Left renal cortex interstitium (tissue), 4 donors: ENCODE measurements at places on chromosomes 6 and 20.

DNA sequence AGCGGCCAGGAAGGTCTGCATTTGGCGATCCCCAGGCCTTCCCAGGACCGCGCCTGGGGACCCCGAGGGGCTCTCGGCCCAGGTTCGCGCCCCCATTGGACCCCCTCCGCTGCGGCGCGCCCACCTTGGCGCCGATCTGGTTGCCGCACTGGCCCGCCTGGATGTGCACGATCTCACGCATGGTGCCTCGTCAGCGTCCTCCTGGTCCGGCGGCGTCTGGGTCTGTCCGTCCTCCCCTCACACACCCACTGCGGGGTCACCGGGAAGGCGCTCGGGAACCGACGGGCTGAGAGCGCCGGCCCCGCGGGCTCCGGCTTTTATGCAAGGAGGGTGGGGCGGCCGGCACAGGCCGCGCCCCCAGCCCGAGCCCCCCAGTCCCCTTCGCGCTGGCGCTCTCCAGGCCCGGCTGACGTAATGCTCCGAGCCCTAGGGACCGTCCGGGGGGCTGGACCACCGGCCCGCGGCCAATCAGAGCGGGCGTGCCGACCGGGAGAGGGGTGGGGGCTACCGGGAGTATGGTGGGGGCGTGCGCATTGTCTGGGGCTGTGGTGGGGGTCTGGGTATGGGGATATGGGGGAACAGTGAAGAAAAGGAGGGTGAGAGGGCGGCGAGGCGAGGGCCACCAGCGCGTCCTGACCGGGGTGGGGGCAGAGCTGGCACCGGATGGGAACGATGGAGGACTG, at the start of gene TUBB2B:
TUBB2B (minus strand) TSS at position 291 of the 683 bp plus-strand sequence; CDS start at position 181, 110 bp downstream.
- DNase-seq: peak; percentile 77

DNA sequence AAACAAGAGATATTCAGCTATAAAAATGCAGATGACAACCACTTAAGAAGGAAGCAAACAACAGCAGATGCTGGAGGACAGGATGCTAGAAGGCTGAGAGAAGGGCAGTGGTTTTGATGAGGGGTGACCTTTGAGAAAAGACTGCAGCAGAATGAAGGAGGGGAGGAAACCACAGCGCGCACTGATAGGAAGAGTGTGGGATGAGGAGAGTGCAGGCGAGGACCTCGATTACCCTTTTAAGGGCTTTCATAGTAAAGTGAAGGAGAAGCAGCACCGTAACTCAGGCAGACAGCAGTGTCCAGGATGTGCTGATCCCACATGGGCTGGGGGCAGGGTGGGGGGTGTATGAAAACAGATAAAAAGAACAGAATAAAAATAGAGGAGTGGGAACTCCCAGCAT, 19.2 kb downstream of the ZBTB2 start:
- no peak for DNase-seq

- DNase-seq: no peak
Observed at GRCh38 chr6:39924283-39924682, 10.0 kb downstream of the MOCS1 start.

DNA sequence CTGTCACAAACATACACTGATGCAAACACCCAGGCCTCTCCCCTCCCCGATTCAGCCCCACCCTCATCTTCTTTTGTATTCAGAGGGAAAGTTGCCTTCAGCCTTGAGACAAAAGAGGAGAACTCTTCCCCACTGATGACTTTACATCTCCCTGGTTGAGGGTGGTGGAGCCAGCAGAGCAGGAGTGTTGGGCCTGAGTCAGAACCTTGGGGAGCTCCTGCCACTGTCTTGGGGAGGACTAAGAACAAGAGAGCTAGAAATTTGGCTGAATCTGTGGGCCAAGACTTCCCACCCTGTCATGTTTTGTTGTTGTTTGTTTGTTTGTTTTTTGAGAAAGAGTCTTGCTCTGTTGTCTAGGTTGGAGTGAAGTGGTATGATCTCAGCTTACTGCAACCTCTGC, 89.1 kb downstream of the MDGA1 start:
- no peak for DNase-seq

- no peak for DNase-seq
Observed at GRCh38 chr6:14428269-14428668, 310.7 kb downstream of the CD83 start.

DNA sequence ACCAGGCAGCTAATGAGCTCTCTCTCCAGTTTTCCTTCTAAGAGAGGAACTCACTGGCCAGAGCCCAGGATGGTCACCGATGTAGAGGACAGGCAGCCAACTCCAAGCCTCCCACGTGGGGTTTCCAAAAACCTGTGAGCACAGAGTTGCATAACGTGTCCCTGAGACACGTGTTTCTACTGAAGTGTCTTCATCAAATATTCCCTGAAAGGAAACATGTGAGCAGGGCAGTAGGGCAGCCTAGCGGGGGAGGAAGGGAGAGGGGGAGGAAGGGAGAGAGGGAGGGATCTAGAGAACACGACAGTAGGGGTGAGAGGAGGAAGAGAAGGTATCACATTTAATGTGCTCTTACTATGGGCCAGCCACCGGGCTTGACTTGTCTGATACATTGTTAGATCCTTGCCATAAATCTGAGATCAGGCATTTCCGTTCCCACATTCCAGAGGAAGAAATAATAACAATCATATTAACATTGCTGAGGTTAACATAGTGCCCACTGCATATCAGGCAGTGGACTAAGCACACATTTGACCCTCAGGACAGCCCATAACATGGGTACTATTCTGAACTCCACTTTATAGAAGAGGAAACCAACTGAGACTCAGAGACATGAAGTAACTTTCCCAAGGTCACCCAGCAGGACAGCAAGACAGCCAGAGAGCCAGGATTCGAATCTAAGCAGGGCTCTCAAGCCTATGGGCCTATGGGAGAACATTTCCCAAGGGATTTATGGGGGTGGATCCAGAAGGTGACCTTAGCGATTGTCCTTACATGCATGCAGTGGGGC, 4.5 kb upstream of the SYS1 start:
- DNase-seq: no peak

DNA sequence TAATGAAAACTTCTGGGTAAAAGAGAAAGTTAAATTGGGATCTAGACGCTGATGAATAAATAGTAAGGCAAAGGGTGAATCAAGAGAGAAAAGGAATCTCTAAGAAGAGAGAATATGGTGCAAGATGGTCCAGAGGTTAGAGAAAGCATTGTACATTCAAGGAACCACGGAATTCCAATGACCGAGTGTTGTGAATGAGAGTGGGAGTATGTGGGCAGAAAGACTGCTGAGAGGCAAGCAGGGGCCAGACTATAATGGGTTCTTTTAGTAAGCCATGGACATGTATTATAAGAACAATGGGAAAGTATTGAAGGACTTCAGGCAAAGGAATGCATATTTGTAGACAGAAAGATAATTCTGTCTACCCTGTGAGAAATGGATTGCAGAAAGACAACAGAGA, 45.2 kb downstream of the SPTLC3 start:
- no peak for DNase-seq

GRCh38 chr20:20251317-20251716, 116.6 kb upstream of the INSM1 start:
- DNase-seq: no peak
